ENCODE measurements at places on chromosomes 6 and 20.

DNA sequence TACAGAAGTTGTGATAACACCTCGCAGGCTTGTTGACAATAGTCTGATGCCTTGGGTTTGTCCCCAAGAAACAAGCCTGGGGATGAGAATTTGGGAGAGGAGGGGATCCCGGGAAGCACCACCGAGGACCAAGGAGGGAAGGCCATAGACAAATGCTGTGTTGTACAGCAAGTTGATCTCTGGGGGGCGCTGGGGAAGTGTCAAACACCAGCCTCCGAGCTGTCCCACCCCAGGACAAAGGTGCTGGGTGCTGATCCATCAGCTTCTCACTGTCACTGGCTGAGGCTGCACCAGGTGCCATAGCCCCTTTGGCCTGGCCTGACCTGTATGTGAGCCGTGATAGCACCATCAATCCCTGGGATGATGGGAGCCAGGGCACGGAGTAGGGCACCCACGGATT lies 64.0 kb downstream of the SYNDIG1 start:
- DNase-seq, result no peak

GRCh38 chr6:82415820-82416219 lies 52.2 kb downstream of the TPBG start:
- no peak for DNase-seq

DNA sequence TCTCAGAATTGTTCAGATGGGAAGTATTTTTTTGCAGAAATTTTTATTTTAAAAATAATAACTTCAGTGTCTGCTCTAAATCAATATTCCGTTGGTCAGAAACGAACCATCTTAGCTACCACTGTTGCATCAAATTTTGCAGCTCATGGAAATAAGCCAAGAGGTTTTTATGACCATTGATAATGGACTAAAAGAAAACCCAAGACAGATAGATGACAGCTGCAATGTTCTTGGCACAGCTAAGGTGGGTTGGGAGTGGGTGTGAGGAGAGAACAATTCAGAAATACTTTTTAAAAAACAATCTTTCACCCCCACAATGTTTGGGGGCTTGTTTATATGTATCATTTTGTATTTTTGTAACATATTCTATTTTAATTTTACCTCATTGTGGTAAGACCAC lies 121.1 kb downstream of the PDE7B start:
- DNase-seq, result no peak

GRCh38 chr6:21375151-21376116 lies 218.1 kb upstream of the SOX4 start:
- no peak for DNase-seq

GRCh38 chr20:46434597-46434996 lies 28.2 kb upstream of the ELMO2 start:
- no peak for DNase-seq

DNA sequence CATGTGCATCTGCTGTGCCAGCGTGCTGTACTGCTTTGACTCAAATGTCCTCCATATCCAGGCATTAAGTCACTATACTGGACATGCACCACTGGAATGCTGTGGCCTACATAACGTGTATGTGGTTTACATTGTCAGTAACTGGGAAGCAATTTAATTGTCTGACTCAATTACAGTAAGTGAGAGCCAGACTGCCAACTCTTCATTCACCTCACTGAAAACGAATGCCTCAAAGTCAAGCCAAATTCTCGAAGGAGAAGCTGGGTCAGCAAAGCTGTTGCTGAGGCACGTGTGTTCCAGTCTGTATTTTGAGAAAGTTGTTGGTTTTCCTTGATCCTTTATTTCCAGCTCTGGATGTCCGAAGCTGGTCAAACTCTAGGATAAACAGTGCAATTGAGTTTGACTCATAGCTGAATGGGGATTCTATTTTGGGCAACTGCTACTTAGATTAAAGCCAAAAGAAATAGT lies 534.3 kb downstream of the COL12A1 start:
- no peak for DNase-seq

DNA sequence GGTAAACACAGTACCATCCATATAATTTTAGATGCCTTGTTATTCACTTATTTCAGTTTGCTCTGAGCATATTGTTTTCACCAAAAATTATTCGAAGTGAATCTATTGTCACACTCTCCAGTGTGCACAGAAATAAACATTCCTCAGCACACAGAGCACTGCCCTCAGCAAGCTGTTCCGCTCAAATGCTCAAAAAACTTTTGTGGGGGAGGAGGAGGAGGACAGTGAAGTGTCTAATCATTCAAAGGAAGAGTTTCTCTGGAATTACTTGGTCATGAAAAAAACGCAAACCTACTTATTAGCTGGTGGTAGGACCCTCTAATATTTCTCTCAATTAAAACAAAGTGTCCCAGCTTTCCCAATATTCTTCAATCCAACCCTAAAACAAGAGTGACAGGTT lies 88.3 kb downstream of the DTNBP1 start:
- no peak for DNase-seq

GRCh38 chr6:84707171-84707570 lies 57.2 kb downstream of the TBX18 start:
- no peak for DNase-seq

- no peak for DNase-seq
Measured at GRCh38 chr20:52820641-52821292, 151.4 kb upstream of the TSHZ2 start.

- no peak for DNase-seq
Measured at GRCh38 chr20:37567671-37568588, 40.3 kb upstream of the BLCAP start.

DNA sequence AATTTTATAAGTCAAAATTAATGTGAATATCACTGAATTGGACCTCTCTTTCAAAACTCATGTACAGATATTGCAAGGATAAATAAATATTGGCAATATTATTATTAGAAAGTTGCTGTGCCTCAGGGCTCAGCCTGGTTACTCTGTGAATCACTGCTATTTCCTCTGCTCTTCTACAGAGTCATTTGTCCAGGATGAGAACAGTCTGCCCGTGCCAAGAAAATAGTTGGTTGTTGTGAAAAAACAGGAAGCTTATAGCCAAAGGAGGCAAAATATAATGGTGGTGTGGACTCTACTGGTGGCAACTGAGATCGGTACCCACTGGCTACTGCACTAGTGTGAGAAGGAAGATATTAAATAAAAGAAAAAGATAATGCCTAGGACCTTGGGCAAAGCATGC lies 93.6 kb downstream of the RIMS1 start:
- DNase-seq, result no peak

DNA sequence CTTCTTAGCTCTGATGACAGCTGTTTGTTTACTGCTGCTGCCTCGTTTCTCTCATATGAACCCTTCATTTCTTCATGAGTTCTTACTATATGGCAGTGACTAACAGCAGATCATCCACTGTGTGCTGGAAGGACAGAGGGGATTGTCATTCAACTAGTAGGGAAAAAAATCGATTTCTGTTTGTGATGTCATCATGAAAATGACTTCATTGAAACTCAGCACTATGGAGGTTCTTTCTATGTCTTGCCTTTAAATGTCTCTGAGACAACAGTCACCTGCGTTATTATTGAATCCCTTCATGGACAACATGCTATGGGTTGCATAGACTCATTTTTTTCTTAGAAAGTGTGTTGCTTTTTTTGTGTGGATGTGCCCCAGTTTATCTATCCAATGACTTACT lies 394.4 kb downstream of the DOK5 start:
- no peak for DNase-seq

GRCh38 chr6:121382467-121383121 lies 48.3 kb upstream of the TBC1D32 start:
- no peak for DNase-seq

DNA sequence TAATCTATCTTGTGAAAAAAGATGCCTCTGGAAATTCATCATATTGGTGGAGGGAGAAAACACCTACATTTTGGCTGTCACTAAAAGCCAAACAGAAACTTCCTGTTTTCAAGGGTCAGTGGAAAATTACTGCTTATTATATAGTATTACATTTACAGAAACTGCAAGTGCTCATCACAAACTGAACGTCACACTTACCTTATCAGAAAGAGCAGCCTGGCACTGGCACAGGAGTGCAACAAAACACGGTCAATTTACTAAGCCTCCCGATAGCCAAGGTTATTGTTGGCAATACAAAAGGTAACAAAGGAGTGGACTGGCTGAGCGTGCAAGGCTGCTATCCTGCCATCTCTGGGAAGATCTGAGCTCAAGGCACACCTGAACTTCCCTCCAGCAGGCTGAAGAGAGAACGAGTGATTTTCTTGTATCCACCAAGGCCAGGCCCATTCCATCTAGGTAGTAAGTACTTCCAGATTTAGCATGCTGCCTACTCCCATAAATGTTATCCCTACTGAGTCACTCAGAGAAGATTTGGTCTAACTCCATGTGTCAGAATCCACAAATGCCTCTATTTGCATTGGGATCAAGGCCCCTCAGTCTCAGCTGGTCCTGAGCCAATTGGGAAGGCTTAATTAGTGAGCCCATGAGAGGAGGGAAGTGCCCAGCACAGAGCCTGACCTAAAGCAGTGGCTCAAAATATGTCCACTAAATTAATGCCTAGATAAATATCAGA lies 399.8 kb downstream of the BTBD9 start:
- no peak for DNase-seq

DNA sequence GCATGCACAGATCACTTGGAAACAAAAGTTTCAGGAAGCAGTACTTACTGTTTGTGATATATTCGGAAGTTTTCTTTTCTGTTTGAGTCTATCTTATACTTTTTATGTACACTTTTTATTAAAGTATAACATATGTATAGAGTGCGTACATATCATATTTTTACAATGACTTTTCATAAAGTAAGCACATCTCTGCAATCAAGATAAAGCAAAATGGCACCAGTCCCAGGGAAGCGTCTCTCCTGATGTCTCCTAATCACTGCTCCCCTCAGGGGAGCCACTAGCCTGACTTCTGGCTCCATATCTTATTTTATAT lies 26.3 kb downstream of the CDS2 start:
- no peak for DNase-seq

Measured in activated CD8-positive, alpha-beta memory T cell treated with anti-CD3 and anti-CD28 coated beads for 1 hour (primary cell).